ENCODE measurements at places on chromosomes 1 and 21. TPM values are rescaled to one million over a fixed set of nuclear protein-coding genes. Genes with fewer than 3 reads are reported as not detected.

The TMEM59 gene
- total RNA-seq: 97.5 TPM

The GJB3 gene
- total RNA-seq: not detected

The STIL gene
- 0.11 TPM for total RNA-seq

The DIRAS3 gene
- total RNA-seq: 3.4 TPM

The AMIGO1 gene
- 4.7 TPM for total RNA-seq

The GREM2 gene
- not detected for total RNA-seq

The NTMT2 gene
- total RNA-seq: not detected

The KIF26B gene
- total RNA-seq: not detected

The C1orf94 gene
- not detected for total RNA-seq

- no peak overlapping the region for H3K4me3 ChIP-seq
- no peaks in the 10 kb centered on the region for H3K4me1 ChIP-seq
- no peaks in the 10 kb centered on the region for H3K27me3 ChIP-seq
- no peak overlapping the region for H3K27ac ChIP-seq
- no peaks in the 10 kb centered on the region for H3K36me3 ChIP-seq
- no peak for DNase-seq
Measured at GRCh38 chr1:178034676-178035075, 59.2 kb upstream of the RASAL2 start.

GRCh38 chr1:109716570-109717090, 4.6 kb downstream of the GSTM5 start:
- H3K36me3 ChIP-seq: no peaks in the 10 kb centered on the region
- no peaks in the 10 kb centered on the region for H3K27me3 ChIP-seq
- H3K4me1 ChIP-seq: no peaks in the 10 kb centered on the region
- no peak for DNase-seq

DNA sequence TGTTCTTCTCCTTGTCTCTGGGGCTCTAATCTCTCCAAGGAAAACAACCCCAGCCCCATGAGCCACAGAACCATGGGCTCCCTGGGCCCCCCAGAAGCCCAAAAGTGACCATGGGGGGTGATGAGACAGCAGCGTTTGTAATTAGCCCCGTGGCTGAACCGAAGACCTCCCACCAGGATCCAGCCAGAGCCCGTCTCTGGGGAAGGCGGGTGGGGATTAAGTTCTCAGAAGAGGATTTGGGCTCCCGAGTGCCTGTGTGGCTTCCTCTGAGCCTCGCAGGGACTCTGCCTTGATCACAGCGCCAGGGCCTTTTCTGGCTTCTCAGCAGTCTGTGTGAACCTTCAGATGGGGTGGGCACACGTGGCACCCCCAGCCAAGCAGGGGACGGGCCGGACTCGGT, 77.0 kb downstream of the ALPL start:
- H3K4me3 ChIP-seq: no peak overlapping the region
- H3K36me3 ChIP-seq: no peaks in the 10 kb centered on the region
- no peak for DNase-seq
- H3K27ac ChIP-seq: no peak overlapping the region

DNA sequence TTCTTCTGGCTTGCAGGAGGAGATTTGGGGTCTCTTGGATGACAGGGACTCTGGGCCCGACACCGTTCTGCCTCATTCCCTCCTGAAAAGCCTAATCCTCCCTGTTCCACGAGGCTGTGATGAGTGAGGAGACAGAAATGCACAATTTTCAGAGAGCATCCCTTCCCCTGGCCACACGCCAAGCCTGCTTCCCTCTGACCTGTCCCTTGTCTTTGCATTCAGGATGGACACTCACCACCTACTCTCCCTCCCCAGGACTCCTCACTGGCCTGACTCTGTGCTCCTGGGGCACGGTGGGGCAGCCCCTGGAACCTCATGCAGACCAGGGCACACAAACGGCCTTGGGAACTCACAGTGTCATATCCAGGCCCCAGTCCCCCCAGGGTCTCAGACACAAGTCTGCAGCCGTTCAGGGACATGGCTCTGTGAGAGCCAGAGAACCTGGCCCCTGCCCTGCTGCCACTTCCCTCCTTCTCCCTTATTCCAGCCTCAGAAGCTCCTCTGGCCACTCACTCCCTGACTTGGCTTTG, 3.5 kb upstream of the PRAMEF12 start:
- H3K36me3 ChIP-seq: no peaks in the 10 kb centered on the region
- DNase-seq: no peak
- no peak overlapping the region for H3K4me3 ChIP-seq
- H3K27me3 ChIP-seq: no peaks in the 10 kb centered on the region
- H3K27ac ChIP-seq: no peak overlapping the region

GRCh38 chr1:31586376-31587327, 10.3 kb downstream of the TINAGL1 start:
- peak overlapping the region; percentile 93 for H3K27ac ChIP-seq
- DNase-seq: no peak
- no peak overlapping the region for H3K4me3 ChIP-seq
- H3K27me3 ChIP-seq: no peaks in the 10 kb centered on the region

- H3K4me1 ChIP-seq: peaks cover 19% of the 10 kb centered on the region
Measured at GRCh38 chr1:64006276-64007051, 197.0 kb upstream of the UBE2U start.

- H3K27me3 ChIP-seq: no peaks in the 10 kb centered on the region
- H3K4me3 ChIP-seq: no peak overlapping the region
- H3K4me1 ChIP-seq: peaks cover 18% of the 10 kb centered on the region
- H3K27ac ChIP-seq: no peak overlapping the region
- no peaks in the 10 kb centered on the region for H3K36me3 ChIP-seq
Measured at GRCh38 chr1:183577897-183578465, 12.3 kb downstream of the NCF2 start.

DNA sequence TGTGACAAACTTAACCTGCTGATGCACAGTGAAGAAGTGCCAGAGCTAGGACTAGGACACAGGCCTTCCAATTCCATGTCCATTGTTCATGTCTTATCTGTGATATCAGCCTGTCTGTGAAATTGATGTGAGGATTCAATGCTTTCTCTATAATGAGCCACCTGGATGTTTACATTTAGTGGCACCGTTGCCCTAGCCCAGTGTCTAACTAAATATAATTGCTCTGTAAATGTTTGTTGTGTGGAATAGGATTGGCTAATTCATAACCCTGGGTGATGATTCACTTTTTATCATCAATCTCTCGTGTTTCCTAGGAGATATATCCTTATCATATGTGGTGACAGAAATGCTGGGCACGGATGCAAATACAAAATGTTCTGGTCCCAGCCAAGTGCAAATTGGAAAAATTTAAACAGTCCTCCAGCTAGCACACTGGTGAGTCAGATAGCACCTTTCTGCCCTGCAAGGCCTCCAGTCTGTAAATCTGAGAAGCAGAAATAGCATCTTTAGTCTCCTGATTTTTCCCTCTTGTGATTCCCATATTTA, 46.9 kb upstream of the GNG12 start:
- no peaks in the 10 kb centered on the region for H3K27me3 ChIP-seq
- no peak for DNase-seq
- no peak overlapping the region for H3K4me3 ChIP-seq
- no peaks in the 10 kb centered on the region for H3K36me3 ChIP-seq
- H3K4me1 ChIP-seq: no peaks in the 10 kb centered on the region

DNA sequence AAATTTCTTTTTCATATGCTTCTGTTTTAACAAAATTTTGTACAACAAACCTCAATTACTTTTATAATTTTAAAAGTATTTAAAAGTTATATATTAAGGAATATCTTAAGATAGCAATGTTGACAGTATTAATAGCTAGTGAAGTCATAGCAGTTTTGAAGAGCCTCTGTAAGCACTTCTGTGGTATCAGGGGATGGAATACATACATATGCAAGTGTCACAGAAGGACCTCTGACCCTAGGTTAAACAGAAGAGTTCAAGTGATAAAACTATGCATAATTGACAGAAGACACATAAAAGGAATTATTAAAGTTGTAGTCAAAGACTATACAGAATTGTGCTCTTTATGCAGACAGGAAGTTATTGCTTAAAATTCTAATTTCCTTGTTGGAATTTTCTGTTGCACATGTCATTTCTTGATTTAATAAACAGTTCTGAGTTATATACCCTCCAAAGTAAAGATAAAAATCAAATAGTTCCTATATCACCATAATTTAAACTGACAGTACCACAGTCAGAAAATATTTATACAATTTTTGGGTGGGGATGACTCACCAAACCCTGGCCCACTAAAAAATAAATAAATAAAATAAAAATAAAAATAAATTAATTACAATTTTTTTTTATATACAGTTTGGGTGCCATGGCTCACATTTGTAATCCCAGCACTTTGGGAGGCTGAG, 27.1 kb downstream of the IPP start:
- no peaks in the 10 kb centered on the region for H3K27me3 ChIP-seq
- H3K4me3 ChIP-seq: no peak overlapping the region
- H3K27ac ChIP-seq: no peak overlapping the region
- DNase-seq: no peak
- H3K4me1 ChIP-seq: no peaks in the 10 kb centered on the region
- peaks cover 21% of the 10 kb centered on the region for H3K36me3 ChIP-seq

- no peaks in the 10 kb centered on the region for H3K27me3 ChIP-seq
- no peak overlapping the region for H3K4me3 ChIP-seq
- no peaks in the 10 kb centered on the region for H3K4me1 ChIP-seq
- no peaks in the 10 kb centered on the region for H3K36me3 ChIP-seq
- no peak for DNase-seq
Measured at GRCh38 chr1:22364764-22365163, 86.9 kb upstream of the ZBTB40 start.

DNA sequence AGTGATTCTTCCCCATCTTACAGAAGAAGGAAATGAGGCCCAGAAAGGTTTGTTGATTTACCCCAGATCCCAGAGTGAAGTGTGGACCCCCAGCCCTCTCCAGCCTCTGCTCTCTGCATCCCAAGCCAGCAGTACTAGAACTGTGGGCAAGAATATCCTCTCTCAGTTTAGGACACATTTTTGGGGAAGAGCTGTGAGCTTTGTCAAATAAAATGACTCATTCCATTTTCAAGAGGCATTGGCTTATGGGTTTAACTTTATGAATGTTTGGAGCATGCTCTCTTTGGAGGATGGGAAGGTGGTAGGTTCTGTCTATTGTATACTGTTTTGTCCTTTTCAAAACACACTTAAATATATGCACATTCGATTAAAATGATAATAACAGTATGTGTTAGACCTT, 70.6 kb upstream of the CNTN2 start:
- H3K4me3 ChIP-seq: no peak overlapping the region
- H3K36me3 ChIP-seq: peaks cover 24% of the 10 kb centered on the region
- H3K27ac ChIP-seq: no peak overlapping the region
- H3K4me1 ChIP-seq: no peaks in the 10 kb centered on the region
- no peak for DNase-seq

GRCh38 chr1:28507247-28507645, 1.4 kb downstream of the RCC1 start:
- H3K36me3 ChIP-seq: peaks cover 47% of the 10 kb centered on the region
- H3K27ac ChIP-seq: peak overlapping the region; percentile 77
- peak overlapping the region; percentile 69 for H3K4me3 ChIP-seq
- no peak for DNase-seq
- no peaks in the 10 kb centered on the region for H3K27me3 ChIP-seq

GRCh38 chr1:17130138-17130635, 10.9 kb upstream of the PADI2 start:
- H3K27ac ChIP-seq: peak overlapping the region; percentile 77
- no peaks in the 10 kb centered on the region for H3K27me3 ChIP-seq
- no peak overlapping the region for H3K4me3 ChIP-seq
- DNase-seq: no peak

DNA sequence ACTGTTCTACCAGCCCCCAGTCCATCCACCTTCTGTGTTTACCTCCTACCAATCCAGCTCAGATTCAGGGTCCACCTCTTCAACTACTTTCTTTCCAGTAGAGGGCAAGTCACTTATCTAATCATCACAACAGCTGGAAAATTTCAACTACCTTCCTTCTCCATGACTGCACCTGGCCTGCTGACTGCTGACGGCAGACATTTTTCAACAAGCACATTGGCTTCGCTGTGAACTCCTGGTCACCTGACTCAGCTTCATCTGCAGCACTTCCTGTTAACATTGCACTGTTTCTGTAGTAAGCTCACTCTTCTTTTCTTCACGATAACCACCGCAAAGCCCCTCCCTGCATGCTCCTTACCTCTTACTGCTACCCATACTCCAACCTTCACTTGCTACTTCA, 405.7 kb downstream of the NTNG1 start:
- no peaks in the 10 kb centered on the region for H3K36me3 ChIP-seq
- no peaks in the 10 kb centered on the region for H3K4me1 ChIP-seq
- no peak for DNase-seq
- no peak overlapping the region for H3K4me3 ChIP-seq

DNA sequence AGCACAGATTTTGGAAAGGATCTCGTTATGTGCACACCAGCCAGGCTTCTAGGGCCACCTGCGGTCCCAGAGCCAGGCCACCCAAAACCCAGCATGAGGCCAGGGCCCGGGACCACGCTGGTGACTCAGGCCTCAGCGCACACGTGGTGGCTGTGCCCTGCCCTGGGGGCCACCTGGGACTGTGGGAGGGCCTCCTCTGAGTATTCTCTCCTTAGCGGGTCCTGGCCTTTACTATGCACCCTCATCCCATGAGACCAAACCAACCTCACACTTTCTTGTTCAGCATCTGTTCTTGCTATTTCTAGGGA, 9.9 kb downstream of the WNT9A start:
- no peak for DNase-seq
- H3K36me3 ChIP-seq: no peaks in the 10 kb centered on the region
- no peaks in the 10 kb centered on the region for H3K27me3 ChIP-seq
- no peak overlapping the region for H3K27ac ChIP-seq
- H3K4me1 ChIP-seq: no peaks in the 10 kb centered on the region
- no peak overlapping the region for H3K4me3 ChIP-seq

DNA sequence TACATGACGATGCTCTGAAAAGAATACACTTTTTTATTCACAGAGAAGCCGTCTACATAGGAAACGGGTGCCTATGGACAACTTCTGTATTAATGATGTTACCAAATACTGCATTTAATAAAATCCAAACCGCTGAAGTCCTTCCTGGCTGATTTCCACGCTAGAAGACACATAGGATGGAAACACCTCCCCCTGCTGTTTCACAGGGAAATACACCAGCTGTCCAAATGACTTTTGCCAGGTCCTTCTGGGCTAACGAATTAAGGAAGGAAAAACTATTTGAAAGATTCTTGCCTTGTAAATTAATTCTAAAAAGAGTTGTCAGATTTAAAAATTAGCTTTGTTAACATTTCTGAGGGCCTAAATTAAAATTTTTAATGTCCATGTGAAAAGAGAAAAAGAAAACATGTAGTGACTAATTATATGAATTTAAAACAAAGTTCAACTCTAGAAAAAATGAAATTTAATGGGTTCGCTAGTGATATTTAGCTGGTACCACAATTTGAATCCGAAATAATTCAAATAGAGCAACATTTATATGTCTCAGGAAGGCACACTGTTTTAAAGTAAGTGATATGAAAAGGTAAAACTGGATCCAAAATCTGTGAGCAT, 146.0 kb downstream of the RERE start:
- peaks cover 5% of the 10 kb centered on the region for H3K4me1 ChIP-seq
- no peak overlapping the region for H3K27ac ChIP-seq
- DNase-seq: no peak

- no peaks in the 10 kb centered on the region for H3K4me1 ChIP-seq
- H3K4me3 ChIP-seq: no peak overlapping the region
- H3K27me3 ChIP-seq: no peaks in the 10 kb centered on the region
- DNase-seq: no peak
- no peak overlapping the region for H3K27ac ChIP-seq
Measured at GRCh38 chr1:29412591-29412990, 176.3 kb downstream of the PTPRU start.
